Effector memory CD8-positive, alpha-beta T cell (primary cell): ENCODE measurements at places on chromosomes 6 and 20.

DNA sequence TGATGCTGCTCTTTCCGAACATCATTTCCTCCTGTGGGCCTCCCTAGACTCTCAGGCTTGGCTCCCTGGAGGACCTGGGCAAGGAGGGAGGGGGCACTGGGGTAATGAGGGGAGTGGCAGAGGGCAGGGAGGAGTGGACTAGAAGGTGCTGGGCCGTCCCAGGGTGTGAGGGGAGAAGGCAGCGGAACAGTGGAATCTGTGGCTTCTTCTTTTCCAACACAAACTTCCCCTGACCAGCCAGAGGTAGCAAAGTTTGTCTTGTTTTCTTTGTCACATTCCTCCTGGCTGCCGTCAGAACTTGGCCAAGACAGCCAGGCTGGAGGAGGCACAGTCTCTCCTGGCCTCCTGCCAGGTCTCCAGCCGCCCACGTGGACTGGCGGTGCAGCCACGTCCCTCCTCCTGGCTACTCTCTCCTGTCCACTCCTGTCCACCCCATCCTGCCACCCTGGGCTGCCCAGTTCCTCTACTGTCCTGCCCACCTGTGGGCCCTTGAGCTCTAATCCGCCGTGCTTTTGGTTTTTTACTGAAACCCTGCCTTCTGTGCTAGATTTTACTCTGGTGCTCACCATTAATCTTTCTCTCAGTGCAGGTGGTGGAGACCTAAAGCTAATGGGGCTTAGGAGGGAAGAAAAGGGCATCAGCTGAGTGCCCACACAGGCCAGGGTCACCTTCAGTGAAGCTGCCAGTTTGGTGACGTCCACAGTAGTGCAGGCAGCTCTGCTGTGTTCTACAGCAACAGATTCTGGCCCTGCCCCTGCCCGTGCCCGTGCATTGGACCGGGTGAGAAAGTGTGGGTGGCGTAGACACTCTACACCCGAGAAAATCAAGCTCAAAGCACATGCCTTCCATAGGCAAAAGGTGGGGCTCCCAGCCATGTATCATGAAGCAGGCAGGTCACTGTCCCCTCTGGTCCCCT lies 2.8 kb upstream of the CDSN start:
- no peak overlapping the region for H3K27ac ChIP-seq
- DNase-seq: no peak
- H3K4me1 ChIP-seq: peaks cover 7% of the 10 kb centered on the region
- peaks cover 22% of the 10 kb centered on the region for H3K27me3 ChIP-seq
- no peak overlapping the region for H3K4me3 ChIP-seq
- H3K36me3 ChIP-seq: peaks cover 3% of the 10 kb centered on the region

DNA sequence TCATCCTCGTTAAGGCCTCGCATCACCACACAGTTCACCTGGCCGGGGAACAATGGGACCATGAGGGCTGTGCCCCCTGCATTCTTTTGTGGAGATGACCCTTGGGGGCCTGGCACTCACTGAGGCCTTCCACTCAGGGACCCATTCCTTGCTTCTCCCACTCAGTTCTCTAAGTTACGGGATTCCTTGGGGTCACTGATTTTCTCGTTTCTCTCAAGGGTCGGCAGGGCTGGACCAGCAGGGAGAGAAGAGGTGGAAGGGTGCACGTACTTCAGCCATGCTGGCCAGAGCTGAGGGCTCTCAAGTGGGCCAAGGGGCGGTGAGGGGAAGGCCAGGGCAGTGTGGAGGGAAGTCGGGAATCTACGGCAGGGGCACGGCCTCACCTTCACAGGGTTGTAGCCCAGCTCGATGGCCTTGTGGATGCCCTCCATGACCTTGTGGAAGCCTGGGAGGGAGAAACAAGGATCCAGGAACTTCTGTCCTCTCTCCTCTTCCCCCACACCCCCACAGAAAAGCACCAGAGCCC lies 20.8 kb downstream of the MOCS1 start:
- DNase-seq: no peak
- H3K27ac ChIP-seq: no peak overlapping the region
- no peaks in the 10 kb centered on the region for H3K4me1 ChIP-seq
- H3K36me3 ChIP-seq: peaks cover 7% of the 10 kb centered on the region
- no peak overlapping the region for H3K4me3 ChIP-seq

DNA sequence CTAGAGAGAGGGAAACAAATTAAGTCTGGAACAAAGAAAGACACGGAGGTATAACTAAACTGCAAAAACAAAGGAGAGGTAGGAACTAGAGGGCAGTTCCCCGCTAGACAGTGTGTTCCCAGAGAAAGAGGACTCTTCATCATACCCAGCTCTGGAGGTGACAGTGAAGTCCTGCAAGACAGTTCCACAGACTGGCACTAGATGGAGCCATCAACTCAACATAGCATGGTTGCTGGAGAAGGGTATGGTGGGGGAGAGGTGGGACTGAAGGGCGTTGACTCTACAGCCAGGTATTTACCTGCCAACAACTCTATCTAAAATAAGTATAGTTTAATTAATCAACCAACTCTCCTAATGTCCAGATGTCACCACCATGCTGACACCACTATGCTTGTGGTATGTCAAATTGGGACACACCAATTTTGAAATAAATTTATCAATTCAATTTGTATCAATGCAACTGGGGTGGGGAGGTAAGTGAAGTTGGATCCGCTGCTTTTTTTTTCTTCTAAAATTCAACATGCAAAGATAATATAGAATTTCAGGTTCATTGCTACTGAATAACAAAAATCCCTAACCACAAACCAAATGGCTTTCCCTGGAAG lies 9.7 kb downstream of the BACH2 start:
- peak overlapping the region; percentile 91 for H3K27ac ChIP-seq
- DNase-seq: no peak
- H3K36me3 ChIP-seq: peaks cover 26% of the 10 kb centered on the region

GRCh38 chr20:3248167-3248992 lies 9.4 kb upstream of the SLC4A11 start:
- H3K27me3 ChIP-seq: peaks cover 52% of the 10 kb centered on the region
- peaks cover 3% of the 10 kb centered on the region for H3K4me1 ChIP-seq
- DNase-seq: no peak
- H3K27ac ChIP-seq: no peak overlapping the region
- H3K36me3 ChIP-seq: peaks cover 5% of the 10 kb centered on the region

- H3K27me3 ChIP-seq: peaks cover 81% of the 10 kb centered on the region
- no peak for DNase-seq
- no peak overlapping the region for H3K4me3 ChIP-seq
- no peaks in the 10 kb centered on the region for H3K4me1 ChIP-seq
These were observed 132.4 kb upstream of the SNX9 start for GRCh38 chr6:157690441-157691210.

DNA sequence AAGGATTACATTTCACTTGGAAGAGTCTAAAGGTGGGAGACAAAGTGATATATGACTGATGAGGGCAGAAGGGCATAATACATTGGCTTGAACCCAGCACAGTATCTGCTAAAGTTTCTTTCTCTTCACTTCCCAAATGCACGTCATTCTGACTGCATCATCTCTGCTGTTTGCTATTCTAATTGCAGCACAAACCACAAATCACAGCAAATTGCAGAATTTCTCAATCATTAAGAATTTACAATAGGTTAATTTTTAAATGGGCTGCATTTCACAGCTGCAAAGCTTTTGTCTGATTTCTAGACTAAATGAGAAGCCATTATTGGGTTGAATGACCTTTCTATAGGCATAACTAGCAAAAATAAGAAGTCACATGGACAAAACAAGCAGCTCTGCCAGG lies 337.0 kb downstream of the RNGTT start:
- H3K27ac ChIP-seq: no peak overlapping the region
- peaks cover 1% of the 10 kb centered on the region for H3K36me3 ChIP-seq
- H3K27me3 ChIP-seq: no peaks in the 10 kb centered on the region
- no peak overlapping the region for H3K4me3 ChIP-seq
- peaks cover 8% of the 10 kb centered on the region for H3K4me1 ChIP-seq

- peaks cover 5% of the 10 kb centered on the region for H3K4me1 ChIP-seq
- H3K27ac ChIP-seq: no peak overlapping the region
- no peaks in the 10 kb centered on the region for H3K27me3 ChIP-seq
- no peaks in the 10 kb centered on the region for H3K36me3 ChIP-seq
These were observed 2.5 kb downstream of the C6orf118 start for GRCh38 chr6:165306955-165307354.

DNA sequence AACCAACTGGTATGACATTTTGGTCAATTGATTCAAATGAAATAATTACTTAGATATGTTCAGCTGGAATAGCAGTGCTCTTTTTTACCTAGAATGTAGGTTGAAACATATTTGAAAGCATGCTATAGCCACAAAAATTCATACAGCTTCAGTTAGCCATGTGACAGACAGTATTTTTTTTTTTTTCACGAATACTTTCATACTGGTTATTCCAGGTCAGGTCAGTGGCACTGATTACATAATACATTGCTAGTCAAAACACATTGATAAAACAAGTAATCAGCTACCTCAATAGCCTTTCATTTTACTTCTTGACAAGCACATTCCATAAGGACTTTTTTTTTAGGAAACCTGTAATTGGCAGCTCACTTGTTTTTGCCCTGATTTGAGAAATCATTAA lies 222.6 kb downstream of the EYA4 start:
- no peak overlapping the region for H3K4me3 ChIP-seq
- no peaks in the 10 kb centered on the region for H3K27me3 ChIP-seq
- no peak overlapping the region for H3K27ac ChIP-seq
- no peaks in the 10 kb centered on the region for H3K36me3 ChIP-seq
- H3K4me1 ChIP-seq: no peaks in the 10 kb centered on the region
- DNase-seq: no peak

GRCh38 chr6:125747589-125748405 lies 1.6 kb upstream of the HEY2 start:
- peak overlapping the region; percentile 87 for H3K4me3 ChIP-seq
- peak; percentile 23 for DNase-seq
- H3K27ac ChIP-seq: peak overlapping the region; percentile 82
- H3K36me3 ChIP-seq: no peaks in the 10 kb centered on the region

DNA sequence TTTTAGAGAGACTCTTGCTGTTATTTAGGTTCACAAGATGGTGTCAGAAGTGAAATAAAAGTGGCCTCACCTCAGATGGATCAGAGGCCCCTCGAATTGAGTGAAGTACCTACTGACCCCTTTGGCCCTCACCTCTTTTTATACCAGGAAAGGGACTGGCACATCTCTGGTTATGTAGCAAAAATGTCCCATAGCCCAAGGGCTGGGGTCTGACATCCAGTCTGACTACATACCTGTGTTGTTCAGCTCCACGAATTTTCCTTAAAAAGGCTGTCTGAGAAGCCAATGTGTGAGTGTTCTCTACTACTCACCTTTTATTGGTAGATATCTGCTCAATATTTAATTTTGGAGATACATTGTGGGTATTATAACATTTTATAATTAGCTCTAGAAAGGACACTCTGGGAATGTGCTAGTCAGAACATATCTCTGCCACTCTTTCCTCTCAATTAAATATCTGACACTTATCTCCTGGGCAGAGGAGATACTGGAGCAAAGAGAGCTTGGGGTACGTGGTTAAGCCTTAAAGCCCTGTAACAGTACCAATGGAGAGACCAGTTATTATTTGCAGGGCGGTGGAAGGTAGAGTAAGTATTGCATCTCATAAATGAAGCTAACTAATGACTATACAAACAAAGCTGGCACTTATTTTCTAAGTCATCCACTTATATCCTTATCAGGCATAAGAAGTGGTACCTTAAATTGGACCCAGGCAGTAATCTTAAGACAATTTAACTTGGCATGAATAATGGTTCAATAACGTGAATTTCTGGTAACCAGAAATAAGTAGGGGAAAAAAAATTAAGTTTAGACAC lies 20.0 kb upstream of the IL22RA2 start:
- peaks cover 17% of the 10 kb centered on the region for H3K4me1 ChIP-seq
- H3K36me3 ChIP-seq: peaks cover 28% of the 10 kb centered on the region
- DNase-seq: no peak

DNA sequence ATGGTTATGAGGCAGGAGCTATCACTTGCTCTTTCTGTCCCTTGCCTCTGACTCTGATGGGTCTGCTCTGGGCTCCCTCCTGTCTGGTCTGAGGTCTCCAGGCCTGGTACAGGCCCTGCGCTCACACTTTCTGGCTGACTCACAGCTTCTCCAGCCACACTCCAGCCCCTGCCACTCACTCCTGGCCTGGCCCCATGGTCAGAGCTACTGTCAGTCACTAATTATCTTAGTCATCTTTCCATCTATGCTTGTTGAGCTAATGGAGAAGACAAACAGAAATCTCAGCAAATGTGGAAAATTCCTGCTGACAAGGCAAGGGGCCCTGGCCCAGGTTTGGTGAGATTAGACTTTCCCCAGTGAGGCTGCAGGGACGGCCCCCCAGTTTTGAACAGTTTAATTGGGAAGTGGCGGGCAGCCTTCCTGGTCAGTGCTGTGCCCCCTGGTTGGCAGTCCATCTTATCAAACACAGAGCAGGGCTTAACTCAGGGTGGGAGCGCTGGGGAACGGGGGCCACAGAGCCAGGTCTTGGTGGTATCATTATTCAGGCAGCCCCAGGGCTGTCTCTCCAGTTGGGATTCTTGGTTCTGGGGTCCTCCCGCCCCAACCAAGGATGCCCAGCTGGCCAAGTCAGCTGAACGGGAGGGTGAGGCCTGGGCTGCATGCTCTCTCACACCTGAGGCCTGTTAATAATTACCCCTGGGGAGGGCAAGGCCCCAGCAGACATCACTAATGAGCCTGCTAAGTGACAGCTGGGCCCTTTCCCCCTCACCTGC lies 63.4 kb downstream of the VEGFA start:
- DNase-seq: no peak
- H3K4me1 ChIP-seq: no peaks in the 10 kb centered on the region
- no peak overlapping the region for H3K27ac ChIP-seq

DNA sequence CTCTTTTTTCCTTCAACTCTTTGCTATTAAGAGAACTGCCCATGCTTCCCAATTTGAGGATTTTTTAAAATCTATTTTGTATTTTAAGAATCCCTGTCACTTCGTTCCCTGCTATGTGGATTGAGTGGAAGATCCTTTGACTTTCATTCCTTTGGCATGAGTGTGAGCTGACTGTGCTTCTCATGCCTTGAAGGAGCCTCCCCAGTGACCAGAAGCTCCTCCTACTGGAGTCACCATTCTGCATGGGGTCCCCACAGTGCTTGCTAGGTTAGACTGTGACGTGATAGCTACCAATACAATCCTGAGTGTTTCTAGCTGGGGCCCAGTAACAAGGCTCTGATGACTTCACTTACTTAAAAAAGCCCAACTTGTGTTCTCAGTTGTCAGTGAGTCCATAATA lies 104.4 kb upstream of the LAMP5 start:
- no peak overlapping the region for H3K27ac ChIP-seq
- no peaks in the 10 kb centered on the region for H3K4me1 ChIP-seq
- no peaks in the 10 kb centered on the region for H3K27me3 ChIP-seq
- no peaks in the 10 kb centered on the region for H3K36me3 ChIP-seq
- no peak overlapping the region for H3K4me3 ChIP-seq

GRCh38 chr20:2867081-2867864 lies 6.0 kb upstream of the PTPRA start:
- H3K27me3 ChIP-seq: no peaks in the 10 kb centered on the region
- peak overlapping the region; percentile 33 for H3K4me3 ChIP-seq
- no peak for DNase-seq
- peak overlapping the region; percentile 38 for H3K27ac ChIP-seq
- H3K4me1 ChIP-seq: peaks cover 32% of the 10 kb centered on the region

GRCh38 chr20:35602851-35603495 lies 12.7 kb upstream of the SPAG4 start:
- peak overlapping the region; percentile 81 for H3K4me3 ChIP-seq
- peaks cover 14% of the 10 kb centered on the region for H3K27me3 ChIP-seq
- H3K4me1 ChIP-seq: peaks cover 8% of the 10 kb centered on the region
